ENCODE measurements at places on chromosomes 16 and 17.

DNA sequence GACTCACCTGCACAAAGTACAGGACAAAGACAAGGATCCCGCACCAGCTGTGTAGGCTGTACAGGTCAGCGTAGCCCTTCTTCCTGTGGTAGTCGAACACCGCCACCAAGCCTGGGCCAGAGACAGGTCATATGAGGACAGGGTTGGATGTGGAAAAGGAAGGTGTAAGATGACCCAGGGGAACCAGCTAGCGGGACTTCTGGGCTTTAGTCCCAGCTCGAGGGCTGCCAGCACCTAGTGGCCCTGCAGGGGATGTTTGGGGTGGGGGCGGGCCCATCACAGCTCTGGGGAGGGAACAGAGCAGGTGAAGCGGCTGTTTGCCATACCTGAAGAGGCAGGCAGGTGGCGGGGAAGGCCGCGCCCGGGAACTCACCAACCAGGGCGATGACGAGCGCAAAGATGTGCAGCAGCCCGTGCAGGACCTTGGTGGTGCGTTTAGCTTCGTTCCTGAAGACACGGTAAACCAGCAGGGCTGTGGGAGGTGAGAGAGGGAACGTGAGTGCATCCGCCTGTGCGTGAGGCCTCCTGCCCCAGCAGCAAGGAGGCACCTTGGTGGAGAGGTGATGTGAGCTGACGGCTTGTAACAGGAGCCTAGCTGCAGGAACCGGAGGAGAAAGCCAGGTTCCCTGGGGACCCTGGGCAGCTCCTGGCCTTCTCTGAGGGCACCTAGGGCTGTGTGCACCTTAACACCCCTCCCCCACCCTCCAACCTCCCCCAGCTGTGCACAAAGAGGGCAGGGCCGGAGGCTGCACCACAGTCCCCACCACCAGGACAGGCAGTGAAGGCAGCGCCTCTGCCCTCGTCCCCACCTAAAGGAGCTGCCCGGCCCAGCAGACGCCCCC lies 10.2 kb downstream of the CYB561 start:
- DNase-seq = no peak

DNA sequence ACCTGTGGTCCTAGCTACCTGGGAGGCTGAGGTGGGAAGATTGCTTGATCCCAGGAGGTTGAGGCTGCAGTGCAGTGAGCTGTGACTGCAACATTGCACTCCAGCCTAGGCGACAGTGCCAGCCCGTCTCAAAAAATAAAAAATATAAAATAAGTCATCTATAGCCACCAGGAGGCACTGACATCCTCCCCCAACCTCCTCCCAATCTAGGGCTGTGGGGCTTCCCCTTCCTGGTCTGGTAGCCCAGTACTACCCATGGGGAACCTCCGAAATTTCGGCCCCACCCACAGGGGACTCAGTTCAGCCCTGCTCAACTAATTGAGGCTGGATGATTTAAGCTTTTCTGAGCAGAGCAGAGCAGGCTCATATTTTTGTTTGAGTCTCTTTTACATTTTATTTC lies 3.2 kb downstream of the ZSCAN10 start:
- DNase-seq = no peak

- DNase-seq = no peak
These were observed 21.8 kb upstream of the FOXK2 start for GRCh38 chr17:82497483-82498405.

- DNase-seq = no peak
These were observed 134.6 kb downstream of the GAS7 start for GRCh38 chr17:10063730-10064241.

- DNase-seq = no peak
These were observed 158.9 kb upstream of the CACNG5 start for GRCh38 chr17:66675991-66676371.

GRCh38 chr17:80415626-80416137 lies 715 bp downstream of the ENDOV start:
- no peak for DNase-seq

GRCh38 chr16:55981557-55981956 lies 106.4 kb upstream of the CES5A start:
- DNase-seq = no peak

GRCh38 chr17:62671553-62671952 lies 44.1 kb downstream of the MRC2 start:
- DNase-seq = no peak

GRCh38 chr17:45306094-45306493 lies 10.7 kb downstream of the MAP3K14 start:
- DNase-seq = no peak

Data from fibroblast of skin of left biceps (primary cell).